ENCODE measurements at places on chromosomes 3 and 15.

GRCh38 chr3:18591120-18591519, 166.0 kb upstream of the SATB1 start:
- DNase-seq, result no peak

GRCh38 chr3:150739877-150740645, 22.9 kb downstream of the SIAH2 start:
- no peak for DNase-seq

DNA sequence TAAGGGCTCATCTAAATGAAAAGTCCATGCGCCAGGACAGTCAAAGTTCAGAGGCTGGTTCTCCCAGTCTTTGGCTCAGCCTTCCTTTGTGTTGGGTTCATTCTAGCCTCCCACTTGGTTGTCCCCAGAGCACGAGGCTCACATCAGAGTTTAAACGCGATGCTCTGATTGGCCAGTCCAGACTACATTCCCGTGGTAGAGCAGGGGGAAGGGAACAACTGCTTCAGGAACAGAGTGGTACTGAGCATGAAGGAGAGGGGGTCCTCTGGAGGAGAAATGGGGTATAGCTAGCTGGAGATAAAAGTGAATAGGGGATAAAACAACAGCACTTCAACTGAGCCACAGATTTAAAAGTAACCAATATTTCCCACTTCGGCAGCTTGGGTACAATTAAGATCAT, 32.2 kb downstream of the ANAPC13 start:
- no peak for DNase-seq

GRCh38 chr3:16151109-16151508, 23.4 kb upstream of the GALNT15 start:
- DNase-seq, result no peak

GRCh38 chr15:84826369-84826823, 9.2 kb downstream of the ALPK3 start:
- peak; percentile 57 for DNase-seq

- no peak for DNase-seq
Measured at GRCh38 chr15:89078851-89079810, 9.1 kb upstream of the ABHD2 start.

GRCh38 chr3:183108001-183108449, 8.7 kb upstream of the MCCC1 start:
- peak; percentile 25 for DNase-seq

DNA sequence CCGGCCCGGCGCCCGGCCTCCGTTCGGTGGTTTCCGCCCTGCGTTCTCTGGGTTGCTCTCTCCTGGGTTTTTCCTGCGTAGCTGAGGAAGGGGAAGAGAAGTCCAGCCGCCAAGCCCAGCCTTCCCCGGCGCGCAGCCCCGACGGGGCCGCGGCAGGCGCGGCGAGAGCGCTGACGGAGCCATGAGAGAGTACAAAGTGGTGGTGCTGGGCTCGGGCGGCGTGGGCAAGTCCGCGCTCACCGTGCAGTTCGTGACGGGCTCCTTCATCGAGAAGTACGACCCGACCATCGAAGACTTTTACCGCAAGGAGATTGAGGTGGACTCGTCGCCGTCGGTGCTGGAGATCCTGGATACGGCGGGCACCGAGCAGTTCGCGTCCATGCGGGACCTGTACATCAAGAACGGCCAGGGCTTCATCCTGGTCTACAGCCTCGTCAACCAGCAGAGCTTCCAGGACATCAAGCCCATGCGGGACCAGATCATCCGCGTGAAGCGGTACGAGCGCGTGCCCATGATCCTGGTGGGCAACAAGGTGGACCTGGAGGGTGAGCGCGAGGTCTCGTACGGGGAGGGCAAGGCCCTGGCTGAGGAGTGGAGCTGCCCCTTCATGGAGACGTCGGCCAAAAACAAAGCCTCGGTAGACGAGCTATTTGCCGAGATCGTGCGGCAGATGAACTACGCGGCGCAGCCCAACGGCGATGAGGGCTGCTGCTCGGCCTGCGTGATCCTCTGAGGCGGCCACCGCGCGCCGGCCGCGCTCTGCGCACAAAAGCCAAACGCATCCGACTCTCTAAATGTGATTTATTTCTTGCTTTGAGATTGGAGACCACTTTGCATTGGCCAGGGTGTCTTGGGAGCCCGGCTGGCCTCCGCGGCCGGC, 727 bp downstream of the RAP2B start:
- DNase-seq, result peak; percentile 70

GRCh38 chr15:99514306-99514705, 51.5 kb upstream of the MEF2A start:
- DNase-seq, result no peak

DNA sequence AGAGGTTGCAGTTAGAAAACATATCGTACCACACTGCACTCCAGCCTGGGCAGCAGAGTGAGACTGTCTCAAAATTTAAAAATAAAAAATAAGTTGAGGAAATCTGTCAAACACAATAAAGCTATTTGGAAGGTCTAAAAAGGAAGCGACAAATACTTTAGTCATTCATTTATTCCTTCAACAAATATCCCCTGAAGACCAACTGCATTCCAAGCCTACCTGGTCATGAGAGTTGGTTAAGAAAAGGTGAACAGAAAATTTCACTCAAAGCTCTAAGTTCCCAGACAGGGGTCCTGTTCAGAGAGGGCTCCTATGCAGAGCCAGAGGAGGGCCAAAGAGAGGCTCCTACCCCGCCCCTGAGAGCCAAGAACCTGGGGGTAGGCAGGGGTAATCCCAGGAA, 15.4 kb upstream of the PRKAR2A start:
- no peak for DNase-seq

GRCh38 chr3:126389794-126390146, 4.9 kb upstream of the CFAP100 start:
- no peak for DNase-seq

GRCh38 chr3:116701070-116701469, 8.5 kb upstream of the TUSC7 start:
- DNase-seq, result no peak

DNA sequence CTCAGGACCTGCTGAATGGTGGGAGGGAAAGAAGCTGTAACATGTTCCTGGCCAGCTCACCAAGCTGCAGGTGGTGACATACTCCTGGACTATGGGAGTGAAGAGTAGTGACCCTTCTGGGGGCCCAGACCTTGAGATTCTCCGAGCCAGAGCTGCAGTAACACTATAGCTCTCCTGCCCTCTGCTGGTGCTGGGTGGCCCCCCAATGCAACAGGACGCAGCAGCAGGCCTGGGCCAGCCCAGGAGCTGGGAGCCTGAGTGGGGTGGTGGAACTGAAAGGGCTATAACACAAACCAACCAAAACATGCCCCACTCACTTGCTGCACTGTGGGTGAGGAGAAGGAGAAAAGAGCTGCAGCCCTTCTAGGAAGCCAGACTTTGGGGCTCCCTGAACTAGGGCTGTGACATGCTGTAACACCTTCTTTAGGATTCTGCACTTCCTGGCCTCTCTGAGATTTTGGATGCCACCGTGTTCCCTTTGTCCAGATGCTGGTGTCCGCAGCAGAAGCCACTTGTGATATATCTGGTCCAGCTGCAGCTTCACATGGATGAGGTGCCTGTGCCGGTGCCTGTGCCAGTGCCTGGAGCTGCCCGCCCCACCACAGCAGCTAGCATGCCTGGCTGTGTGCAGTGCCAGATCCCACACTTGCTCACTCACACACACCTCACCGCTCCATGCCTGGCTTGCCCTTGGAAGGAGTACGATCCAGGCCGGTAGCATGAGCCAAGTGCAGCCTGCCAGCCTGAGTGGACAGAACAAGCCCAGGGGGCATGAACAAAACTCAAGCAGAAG, 636.8 kb upstream of the KCNMB2 start:
- no peak for DNase-seq

GRCh38 chr3:9727041-9727595, 4.4 kb upstream of the BRPF1 start:
- peak; percentile 35 for DNase-seq

DNA sequence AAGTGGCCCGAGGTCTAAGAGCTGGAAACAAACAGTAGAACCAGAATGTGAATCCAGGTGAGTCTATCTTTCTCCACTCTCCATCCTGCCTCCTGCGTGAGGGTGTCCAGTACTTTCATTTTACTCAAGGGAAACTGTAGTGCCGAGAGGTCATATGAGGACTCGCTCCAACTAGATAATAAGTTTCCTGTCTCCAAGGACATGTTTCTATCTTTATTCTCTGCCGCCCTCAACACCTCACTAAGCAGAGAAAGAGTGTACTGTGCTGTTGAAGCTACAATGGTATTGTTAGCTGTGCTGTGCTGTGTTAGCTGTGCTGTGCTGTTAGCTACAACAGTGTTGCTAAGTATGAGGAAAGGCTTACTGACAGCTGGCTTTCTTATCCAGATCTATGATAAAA, 137.9 kb upstream of the COL8A1 start:
- no peak for DNase-seq

GRCh38 chr15:66252685-66253417, 699 bp downstream of the MEGF11 start:
- peak; percentile 9 for DNase-seq

- no peak for DNase-seq
Measured at GRCh38 chr3:123371859-123372685, 76.8 kb downstream of the ADCY5 start.

DNA sequence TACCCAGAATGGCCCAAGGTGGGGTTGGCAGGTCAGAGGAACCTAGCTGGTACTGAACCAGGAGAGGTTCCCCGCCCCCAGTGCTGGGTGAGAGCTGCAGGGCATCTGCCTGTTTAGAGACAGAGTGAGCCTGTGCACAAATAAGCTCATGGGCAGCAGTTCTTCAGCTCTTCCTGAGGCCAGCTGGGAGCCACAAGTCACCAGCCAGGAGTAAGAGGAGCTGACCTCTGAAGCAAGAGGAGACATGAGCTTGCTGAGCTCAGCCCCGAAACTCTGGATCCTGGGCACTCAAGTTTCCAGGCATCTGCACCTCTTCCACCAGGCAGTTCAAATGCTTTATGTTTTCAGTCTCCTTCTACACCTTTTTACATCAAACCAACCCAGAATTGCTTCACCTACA, 2.1 kb downstream of the RTP2 start:
- no peak for DNase-seq

GRCh38 chr3:185212086-185212485, 41.8 kb downstream of the EHHADH start:
- no peak for DNase-seq

GRCh38 chr3:179286331-179286730, 35.4 kb upstream of the KCNMB3 start:
- no peak for DNase-seq

DNA sequence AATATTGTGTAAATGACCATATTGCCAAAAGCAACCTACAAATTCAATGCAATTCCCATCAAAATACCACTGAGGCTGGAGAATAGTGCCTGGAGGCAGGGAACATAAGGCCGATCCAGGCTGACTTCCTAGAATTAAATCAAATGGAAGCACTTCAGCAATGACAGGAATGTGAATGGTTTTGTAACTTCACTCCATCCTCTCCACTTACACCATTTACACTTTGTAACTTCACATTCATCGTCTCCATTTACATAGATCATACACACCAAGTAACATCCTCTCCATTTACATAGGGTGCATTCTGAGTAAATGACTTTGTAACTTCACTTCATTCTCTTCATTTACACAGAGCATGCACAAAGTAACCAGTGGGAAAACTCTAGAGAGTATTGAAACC, 11.6 kb downstream of the STRIT1 start:
- DNase-seq, result no peak

- no peak for DNase-seq
Measured at GRCh38 chr3:32951410-32951811, at the start of gene CCR4. Gene CCR4, plus strand, starts transcription at chr3:32951644. Its CDS starts 1,779 bp downstream, at chr3:32953423.

GRCh38 chr3:16596352-16597032, 8.7 kb downstream of the DAZL start:
- no peak for DNase-seq

- DNase-seq, result no peak
Measured at GRCh38 chr15:47394286-47394809, 323.0 kb upstream of the SEMA6D start.

DNA sequence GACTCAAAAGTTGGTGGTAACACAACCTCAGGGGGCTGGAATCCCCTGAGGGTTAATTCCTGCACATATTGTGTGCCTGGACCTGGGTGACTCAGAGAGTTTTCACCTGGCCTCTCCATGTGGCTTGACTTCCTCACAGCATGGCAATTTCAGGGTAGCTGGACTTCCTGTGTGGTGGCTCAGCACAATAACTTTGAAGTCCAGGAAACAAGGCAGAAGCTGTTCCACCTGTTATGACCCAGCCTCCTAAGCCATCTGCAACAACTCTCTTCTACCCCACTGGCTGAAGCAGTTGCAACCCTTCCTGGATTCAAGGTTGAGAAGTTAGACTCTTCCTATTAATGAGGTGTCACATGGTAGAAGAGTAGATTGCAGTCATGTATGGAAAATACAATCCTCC, 58.4 kb downstream of the EDEM1 start:
- no peak for DNase-seq
